ENCODE measurements at places on chromosomes 6 and 20. TPM values are rescaled to one million over a fixed set of nuclear protein-coding genes. Genes with fewer than 3 reads are reported as not detected.

GRCh38 chr6:13260101-13260598, 68.2 kb downstream of the TBC1D7 start:
- DNase-seq = no peak

Gene GPLD1
- not detected for total RNA-seq

Gene ENPP4
- 1.5 TPM for total RNA-seq

- DNase-seq = no peak
These were observed 48.8 kb downstream of the CTCFL start for GRCh38 chr20:57476084-57476526.

DNA sequence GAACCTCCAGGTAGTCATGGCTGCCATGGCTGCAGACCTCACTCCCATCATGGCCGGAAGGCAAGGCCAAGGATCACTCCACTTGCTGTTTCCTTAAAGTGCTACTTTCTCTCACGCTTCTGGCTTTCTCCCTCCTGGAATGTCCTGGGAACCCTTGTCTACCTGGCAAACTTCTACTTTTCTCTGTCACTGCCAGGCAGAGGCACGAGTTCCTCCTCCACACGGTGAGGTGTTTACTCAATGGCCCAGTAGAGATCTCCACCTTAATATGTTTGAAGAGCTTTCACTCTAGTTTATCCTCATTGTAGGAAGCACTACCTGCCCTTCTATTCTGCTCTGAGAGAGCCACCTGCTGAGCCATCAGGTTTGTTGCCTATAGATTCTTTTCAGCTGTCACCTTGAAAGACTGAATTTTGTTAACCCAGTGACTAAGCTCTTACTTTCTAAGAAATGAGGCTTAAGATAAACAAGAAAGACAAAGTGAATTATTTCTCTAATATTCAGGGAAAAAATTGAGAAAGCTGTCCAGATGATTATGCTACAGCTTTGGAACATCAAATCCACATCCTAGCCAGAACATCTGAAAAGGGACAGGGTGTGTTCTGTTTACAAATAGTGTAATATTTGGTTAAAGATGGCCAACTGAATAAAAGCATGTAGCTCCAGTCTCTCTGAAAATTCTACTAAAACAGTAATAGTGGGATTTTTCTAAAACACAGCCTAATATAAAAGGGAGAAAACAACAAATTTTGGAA, 54.9 kb downstream of the PLAGL1 start:
- no peak for DNase-seq

DNA sequence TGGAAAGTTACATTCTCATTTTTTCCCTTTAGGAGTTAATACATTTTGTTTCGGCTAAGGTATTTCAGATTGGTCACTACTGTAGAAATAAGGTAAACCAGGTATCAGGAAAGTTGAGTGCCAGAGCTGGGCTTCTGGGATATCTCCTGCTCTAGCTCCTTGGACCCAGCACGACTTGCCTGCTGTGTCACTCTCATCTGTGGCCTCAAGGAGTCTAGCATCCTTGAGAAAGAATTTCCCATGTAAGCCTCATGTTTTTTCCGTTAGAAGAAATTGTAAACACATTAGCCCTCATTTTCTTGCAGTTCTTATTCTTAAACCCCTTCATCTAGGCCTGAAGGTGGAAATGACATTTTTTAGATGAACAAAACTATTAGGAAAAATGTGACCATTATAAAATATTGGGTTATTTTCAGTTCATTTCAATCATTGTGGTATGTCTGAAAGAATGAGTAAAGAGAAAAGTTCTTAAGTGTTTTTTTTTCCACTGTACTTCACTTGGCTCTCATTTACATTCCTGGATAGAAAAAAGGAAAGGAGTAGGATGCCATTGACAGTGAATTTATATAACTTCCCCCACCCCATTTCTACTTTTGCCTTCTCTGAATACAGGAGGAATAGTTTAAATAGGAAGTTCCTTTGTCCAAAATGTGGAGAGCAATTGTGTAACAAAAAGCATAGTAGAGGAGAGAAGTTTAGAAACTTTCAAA, 46.7 kb downstream of the CD2AP start:
- no peak for DNase-seq

Gene PRPH2
- total RNA-seq = not detected

DNA sequence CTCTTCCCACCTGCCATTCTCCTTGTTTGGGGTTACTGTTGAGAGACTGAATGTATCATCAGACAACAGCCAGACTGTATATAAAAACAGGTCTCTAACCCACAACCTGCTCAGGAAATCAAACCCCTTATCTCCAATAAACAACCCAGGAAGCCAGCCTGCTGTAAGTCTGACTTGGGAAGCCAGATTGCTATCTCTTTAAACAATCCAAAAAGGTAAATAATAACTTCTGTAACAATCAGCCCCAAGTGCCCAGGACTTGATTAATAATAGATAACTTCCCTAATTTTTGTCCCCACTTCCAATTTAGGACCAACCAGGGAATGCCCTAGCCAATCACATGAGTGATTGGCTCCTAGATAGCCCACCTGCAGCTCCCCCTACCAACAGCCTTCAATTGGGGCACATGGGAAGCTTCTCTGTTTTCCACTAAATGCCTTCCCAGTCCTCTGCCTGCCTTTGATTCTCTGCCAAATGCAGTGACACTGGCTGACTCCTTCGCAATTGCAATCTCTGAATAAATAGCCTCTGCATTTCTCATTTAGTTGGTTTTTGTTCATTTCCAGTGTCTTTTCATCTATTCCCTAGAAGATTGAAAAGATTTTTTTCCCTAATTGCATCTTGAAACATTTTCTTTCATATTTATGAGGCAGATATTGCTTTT, 117.1 kb upstream of the TAB2 start:
- no peak for DNase-seq

DNA sequence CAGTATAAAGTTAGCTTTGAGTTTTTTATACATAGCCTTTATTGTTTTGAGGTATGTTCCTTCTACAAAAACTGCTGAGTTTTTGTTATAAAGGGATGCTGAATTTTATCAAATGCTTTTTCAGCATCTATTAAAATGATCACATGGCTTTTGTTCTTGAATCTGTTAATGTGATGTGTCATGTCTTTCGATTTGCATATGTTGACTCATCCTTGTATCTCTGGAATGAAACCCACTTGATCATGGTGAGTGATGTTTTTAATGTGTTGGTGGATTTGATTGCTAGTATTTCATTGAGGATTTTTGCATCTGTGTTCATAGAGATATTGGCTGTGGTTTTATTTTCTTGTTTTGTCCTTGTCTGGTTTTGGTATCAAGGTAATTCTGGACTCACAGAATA, 24.7 kb upstream of the BLCAP start:
- DNase-seq = no peak

GRCh38 chr20:48897305-48898010, 24.1 kb upstream of the ARFGEF2 start:
- DNase-seq = peak; percentile 89

DNA sequence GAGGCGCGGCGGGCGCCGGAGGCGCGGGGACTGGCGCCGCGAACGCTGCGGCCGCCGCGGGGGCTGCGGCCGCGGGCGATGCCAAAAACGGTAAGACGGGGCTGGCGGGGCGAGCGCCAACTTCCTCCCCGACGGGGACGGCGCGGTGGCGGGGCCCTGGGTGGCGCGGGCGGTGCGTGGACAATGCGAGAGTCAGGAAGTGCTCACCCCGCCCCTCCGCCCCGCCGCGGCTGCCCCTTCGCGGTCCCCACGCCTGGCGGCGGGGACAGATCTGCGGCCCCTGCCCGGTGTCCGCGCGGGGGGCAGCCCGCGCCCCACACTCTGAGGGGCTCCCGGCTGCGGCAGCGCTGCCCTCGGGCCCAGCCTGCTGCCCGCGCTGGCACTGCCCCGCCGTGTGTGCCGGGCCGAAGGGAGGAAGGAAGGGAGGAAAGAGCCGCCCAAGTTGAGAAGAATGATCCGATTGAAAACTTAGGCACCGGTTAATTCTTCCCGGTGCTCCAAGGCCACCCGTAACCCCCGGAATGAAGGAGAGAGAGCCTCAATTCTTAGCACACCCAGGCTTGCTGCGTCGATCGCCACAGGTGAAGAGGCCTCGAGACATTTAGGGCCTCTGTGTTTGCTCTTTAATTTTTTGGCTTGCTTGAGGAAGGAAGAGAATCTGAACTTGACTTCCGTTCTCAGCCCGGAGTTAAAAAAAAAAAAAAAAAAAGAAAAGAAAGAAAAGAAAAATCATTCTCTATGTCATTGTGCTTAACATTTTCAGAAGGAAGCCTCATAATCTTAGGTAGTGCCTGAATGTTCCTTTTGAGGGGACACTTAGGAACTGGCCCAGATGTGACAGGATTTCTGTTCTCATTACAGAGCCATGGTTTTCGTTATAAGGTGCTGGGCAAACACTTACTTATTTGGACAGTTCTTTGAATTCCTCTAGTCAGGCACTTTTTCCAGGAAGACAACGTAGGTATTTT, 982 bp downstream of the HECA start:
- no peak for DNase-seq

Gene LRP11
- 37.0 TPM for total RNA-seq

GRCh38 chr6:33171880-33172687, 20.2 kb downstream of the COL11A2 start:
- no peak for DNase-seq

DNA sequence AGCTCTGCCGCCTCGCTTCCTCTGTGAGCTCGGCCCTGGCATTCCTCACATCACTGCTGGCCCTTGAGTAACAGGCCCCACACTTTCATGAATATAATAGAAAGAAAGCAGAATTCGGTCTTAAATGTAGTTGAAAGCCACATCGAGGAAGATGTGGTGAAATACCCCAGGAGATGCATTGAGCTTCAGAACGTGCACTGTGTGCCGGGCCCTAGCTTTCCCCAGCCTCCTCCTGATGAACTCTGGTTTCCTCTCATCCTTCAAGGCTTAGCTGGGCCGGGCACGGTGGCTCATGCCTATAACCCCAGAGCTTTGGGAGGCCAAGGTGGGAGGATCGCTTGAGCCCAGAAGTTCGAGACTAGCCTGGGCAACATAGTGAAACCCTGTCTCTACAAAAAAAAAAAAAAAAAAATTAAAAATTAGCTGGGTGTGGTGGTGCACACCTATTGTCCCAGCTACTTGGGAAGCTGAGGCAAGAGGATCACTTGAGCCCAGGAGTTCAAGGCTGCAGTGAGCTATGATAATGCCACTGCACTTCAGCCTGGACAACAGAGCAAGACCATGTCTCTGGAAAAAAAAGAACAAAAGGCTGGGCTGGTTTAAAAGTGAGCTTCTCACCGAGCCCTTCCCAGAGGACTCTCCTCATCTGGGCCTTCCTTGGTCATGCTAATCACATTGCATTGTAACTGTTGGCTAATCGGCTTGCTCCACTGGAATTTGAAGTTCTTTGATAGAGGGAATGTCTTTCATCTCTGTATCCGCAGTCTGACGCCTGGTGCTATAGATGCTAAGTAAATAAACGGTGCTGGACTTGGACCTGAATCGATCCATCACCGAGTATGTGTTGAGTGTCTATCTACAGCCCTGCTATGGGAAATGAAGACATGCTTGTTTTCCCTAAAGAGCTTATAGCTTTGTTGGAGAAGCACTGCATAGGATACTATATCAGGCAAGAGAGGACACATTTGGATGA, 43.8 kb upstream of the FOXQ1 start:
- no peak for DNase-seq

- no peak for DNase-seq
These were observed 848.1 kb upstream of the EYS start for GRCh38 chr6:66555082-66555481.

Gene TMEM244
- total RNA-seq = not detected

DNA sequence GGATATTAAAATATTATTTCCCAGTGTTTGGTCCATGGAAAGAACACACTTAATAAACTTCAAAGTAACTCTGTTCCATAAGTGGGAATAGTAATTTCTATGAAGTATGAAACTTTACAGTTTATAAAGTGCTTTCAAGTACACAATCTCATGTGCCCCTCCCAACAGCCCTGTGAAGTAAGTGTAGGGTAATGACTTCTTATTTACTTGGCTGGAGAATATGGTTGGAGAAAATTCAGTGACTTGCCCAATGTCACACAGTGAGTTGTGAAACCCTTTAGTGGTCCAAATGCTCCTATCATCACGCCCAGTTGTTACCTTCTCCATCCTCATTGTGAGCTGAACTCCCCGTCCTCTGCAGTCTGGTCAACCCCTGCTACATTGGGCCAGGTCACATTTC, 141.2 kb downstream of the PDE7B start:
- no peak for DNase-seq

DNA sequence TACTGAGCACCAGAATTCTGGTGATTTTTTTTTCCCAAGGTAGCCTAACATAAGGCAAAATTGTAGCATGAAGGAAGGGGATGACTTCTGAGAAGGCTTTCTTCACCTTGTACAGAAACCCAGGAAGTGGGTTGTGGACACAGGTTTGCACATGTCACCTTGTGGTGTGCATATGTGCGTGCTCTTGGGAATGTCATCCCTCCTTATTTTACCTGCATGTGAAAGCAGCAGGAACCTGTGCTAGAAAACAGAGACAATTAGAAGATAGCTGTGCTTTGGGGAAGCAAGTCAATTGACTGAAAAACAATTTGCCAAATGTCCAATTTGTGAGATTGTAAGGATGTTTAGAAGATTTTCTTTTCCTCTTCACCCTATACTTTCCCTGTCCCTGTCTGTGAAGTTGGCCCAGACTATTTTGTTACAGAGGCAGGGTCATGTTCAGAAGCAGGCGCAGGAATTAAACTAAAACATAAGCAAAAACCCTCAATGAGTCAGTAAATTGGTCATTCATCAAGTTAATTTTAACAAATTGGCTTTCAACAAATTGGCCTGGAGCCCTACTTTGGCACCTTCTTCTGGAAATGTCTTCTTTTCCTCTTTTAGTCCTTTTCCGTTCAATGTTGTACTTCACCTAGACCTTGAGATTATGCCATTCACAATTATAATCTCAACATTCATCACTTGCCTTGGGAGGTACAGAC, 261.2 kb downstream of the ADGB start:
- no peak for DNase-seq

- DNase-seq = no peak
These were observed 27.4 kb downstream of the ANKS1A start for GRCh38 chr6:34916348-34916967.

DNA sequence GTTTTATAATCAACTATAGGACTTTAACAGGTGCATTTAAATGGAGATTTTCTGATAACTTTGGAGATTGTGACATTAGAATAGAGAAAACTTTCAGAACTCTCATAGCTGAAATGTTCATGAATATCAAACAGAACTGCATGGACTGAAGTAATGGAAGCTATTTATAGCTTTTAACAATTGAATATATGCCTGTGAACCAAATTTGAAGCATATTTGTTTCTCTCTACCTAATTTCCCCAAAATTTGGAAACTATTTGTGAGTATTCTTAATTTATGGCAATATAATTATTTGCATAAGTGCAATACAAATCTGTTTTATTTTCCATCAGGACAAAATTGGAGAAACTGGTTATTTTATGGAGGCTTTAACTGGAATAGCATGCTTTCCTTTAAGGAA, 96.6 kb downstream of the PLG start:
- no peak for DNase-seq

Gene DEFB132
- total RNA-seq = not detected

Data from H4 (cell line).